ENCODE measurements at places on chromosomes 16 and 17. TPM values are rescaled to one million over a fixed set of nuclear protein-coding genes. Genes with fewer than 3 reads are reported as not detected.

The TPSG1 gene
- not detected for total RNA-seq

DNA sequence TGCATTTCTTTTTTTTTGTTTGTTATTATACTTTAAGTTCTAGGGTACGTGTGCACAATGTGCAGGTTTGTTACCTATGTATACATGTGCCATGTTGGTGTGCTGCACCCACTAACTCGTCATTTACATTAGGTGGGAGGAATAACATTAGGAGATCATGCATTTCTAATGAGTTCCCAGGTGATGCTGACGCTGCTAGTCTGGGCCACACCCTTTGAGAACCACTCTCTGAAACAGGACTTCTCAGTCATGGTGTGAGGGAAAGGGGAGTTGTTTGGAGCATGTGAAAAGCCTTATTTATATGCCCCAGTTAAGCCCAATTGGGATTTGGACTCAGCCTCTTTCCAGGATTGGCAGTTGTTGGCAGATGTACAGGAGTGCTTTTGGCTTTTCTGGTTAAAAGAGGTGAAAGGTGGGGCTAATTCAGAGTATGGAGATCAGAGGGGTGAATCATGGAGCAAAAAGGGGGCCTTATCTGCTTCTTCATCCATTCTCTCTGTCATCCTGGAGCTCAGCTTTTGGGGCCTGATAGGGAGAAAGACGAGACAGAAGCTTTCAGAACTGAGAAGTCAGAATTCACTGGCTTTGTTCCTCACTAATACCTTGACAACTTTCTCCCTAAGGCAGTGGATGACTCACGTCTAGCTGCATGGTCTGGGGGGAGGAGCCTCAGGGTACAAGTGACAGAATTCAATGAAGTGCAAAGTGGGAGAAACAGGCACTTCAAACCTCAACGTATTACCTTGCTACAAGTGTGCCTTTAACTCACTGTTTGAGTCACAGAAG lies 180.0 kb upstream of the CACNG3 start:
- no peak overlapping the region for H3K4me3 ChIP-seq
- DNase-seq = peak; percentile 85
- peaks cover 14% of the 10 kb centered on the region for H3K27me3 ChIP-seq

GRCh38 chr17:72402727-72403210 lies 281.9 kb downstream of the SOX9 start:
- no peaks in the 10 kb centered on the region for H3K36me3 ChIP-seq
- H3K27me3 ChIP-seq = peaks cover 76% of the 10 kb centered on the region
- no peak overlapping the region for H3K27ac ChIP-seq
- no peak for DNase-seq
- H3K4me3 ChIP-seq = no peak overlapping the region

The SLC5A10 gene
- total RNA-seq = 0.29 TPM

The SOST gene
- 0.31 TPM for total RNA-seq

The TERB1 gene
- not detected for total RNA-seq

DNA sequence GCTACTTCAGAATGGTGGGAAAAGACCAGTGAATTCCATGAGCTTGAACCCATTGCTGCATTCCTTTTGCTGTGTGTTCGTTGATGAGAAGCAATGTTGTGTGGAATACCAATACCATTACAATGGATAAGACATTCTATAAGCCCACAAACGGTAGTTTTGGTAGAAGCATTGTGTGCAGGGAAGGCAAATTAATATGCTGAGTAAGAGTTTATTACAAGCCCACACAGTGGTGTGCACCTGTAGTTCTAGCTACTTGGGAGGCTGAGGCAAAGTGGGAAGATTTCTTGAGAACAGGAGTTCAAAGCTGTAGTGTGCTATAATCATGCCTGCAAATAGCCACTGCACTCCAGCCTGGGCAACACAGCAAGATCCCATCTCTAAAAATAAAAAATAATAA lies 19.9 kb upstream of the TENT4B start:
- DNase-seq = no peak
- H3K4me3 ChIP-seq = no peak overlapping the region
- no peaks in the 10 kb centered on the region for H3K27me3 ChIP-seq
- no peaks in the 10 kb centered on the region for H3K36me3 ChIP-seq
- H3K27ac ChIP-seq = no peak overlapping the region
- no peaks in the 10 kb centered on the region for H3K4me1 ChIP-seq

The SYCE1L gene
- total RNA-seq = 4.7 TPM

The CCDC200 gene
- total RNA-seq = not detected

- peaks cover 5% of the 10 kb centered on the region for H3K4me1 ChIP-seq
- H3K4me3 ChIP-seq = peak overlapping the region; percentile 75
- H3K27ac ChIP-seq = no peak overlapping the region
- peak; percentile 85 for DNase-seq
- H3K27me3 ChIP-seq = peaks cover 77% of the 10 kb centered on the region
Measured at GRCh38 chr16:8589057-8589899, 1.0 kb downstream of the TMEM114 start.

The CD7 gene
- 0.59 TPM for total RNA-seq

GRCh38 chr17:20116683-20117309 lies 107.6 kb downstream of the SPECC1 start:
- DNase-seq = peak; percentile 86
- H3K27ac ChIP-seq = no peak overlapping the region
- H3K36me3 ChIP-seq = no peaks in the 10 kb centered on the region
- H3K4me3 ChIP-seq = no peak overlapping the region
- H3K27me3 ChIP-seq = no peaks in the 10 kb centered on the region
- no peaks in the 10 kb centered on the region for H3K4me1 ChIP-seq

The IL21R gene
- not detected for total RNA-seq

- H3K4me1 ChIP-seq = no peaks in the 10 kb centered on the region
- no peak overlapping the region for H3K4me3 ChIP-seq
- H3K36me3 ChIP-seq = peaks cover 23% of the 10 kb centered on the region
- H3K27me3 ChIP-seq = peaks cover 4% of the 10 kb centered on the region
Measured at GRCh38 chr17:44924107-44924544, 8.8 kb upstream of the GFAP start.

- H3K4me3 ChIP-seq = no peak overlapping the region
- H3K4me1 ChIP-seq = no peaks in the 10 kb centered on the region
- H3K27me3 ChIP-seq = no peaks in the 10 kb centered on the region
- no peak overlapping the region for H3K27ac ChIP-seq
Measured at GRCh38 chr17:71869841-71870545, 250.8 kb upstream of the SOX9 start.

The ARL5C gene
- not detected for total RNA-seq

- peaks cover 10% of the 10 kb centered on the region for H3K36me3 ChIP-seq
- peaks cover 26% of the 10 kb centered on the region for H3K4me1 ChIP-seq
- peak overlapping the region; percentile 97 for H3K27ac ChIP-seq
- H3K27me3 ChIP-seq = no peaks in the 10 kb centered on the region
- H3K4me3 ChIP-seq = no peak overlapping the region
- DNase-seq = no peak
Measured at GRCh38 chr17:3531266-3532101, 26.1 kb downstream of the TRPV3 start.

DNA sequence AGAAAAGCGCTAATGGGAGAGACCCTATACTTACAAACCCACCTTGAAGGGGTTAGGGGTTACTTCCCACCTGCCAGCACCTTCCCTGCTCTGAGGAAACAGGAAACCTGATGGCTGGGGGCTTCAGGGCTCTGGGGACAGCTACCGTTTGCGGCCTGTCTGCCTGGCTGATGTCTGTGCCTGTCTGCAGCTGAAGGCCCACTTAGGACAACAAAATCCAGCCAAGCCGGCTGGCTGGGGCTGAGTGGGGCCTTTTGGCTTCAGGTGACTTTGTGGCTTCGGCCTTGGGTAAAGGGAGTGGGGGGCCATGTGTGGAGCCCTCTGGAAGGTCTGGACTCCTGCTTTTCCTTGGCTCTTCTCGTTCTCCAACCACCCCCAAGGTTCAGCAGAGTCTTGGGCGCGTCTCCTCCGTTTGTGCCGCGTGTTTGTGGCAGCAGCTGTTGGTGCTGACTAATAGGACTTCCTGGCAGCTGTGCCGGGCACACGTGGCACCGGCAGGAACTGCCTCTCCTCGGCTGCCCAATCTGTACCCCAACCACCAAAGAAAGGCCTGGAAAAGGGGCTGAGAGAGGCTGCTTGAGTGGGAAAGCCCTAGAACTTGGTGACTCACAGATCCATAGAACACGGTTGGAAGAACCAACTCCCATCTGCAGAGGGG lies 186.7 kb downstream of the MSI2 start:
- no peaks in the 10 kb centered on the region for H3K27me3 ChIP-seq
- peak overlapping the region; percentile 25 for H3K27ac ChIP-seq
- no peak for DNase-seq
- H3K4me1 ChIP-seq = peaks cover 10% of the 10 kb centered on the region

- no peaks in the 10 kb centered on the region for H3K36me3 ChIP-seq
- peaks cover 23% of the 10 kb centered on the region for H3K27me3 ChIP-seq
- no peak overlapping the region for H3K4me3 ChIP-seq
- H3K4me1 ChIP-seq = no peaks in the 10 kb centered on the region
- DNase-seq = no peak
- H3K27ac ChIP-seq = no peak overlapping the region
Measured at GRCh38 chr17:41664172-41664457, 24.6 kb upstream of the EIF1 start.

DNA sequence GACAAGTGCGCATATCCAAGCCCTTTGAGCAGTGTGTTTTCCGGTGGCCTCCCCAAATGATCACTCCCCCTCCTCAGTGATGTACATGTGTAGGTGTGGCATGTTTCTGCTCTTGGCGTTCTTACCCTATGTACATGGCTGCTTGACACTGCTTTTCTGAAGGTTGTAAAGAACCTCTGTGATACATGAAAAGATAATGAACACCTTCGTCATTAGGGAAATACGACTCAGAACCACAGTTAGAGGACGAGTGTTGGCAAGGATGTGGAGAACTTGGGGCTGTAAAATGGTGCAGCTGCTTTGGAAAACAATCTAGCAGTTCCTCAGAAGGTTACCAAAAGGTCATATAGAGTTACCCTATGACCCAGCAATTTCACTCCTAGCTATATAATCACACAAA lies 28.6 kb downstream of the CEP95 start:
- no peak overlapping the region for H3K27ac ChIP-seq
- peaks cover 96% of the 10 kb centered on the region for H3K36me3 ChIP-seq
- DNase-seq = no peak
- H3K27me3 ChIP-seq = no peaks in the 10 kb centered on the region

The SHISA9 gene
- 4.4 TPM for total RNA-seq

- H3K27me3 ChIP-seq = no peaks in the 10 kb centered on the region
- H3K27ac ChIP-seq = no peak overlapping the region
- no peaks in the 10 kb centered on the region for H3K36me3 ChIP-seq
- no peaks in the 10 kb centered on the region for H3K4me1 ChIP-seq
- no peak for DNase-seq
Measured at GRCh38 chr16:51820176-51820575, 669.1 kb upstream of the SALL1 start.

- H3K27ac ChIP-seq = no peak overlapping the region
- no peak for DNase-seq
- no peak overlapping the region for H3K4me3 ChIP-seq
- H3K4me1 ChIP-seq = peaks cover 4% of the 10 kb centered on the region
Measured at GRCh38 chr16:64617836-64618476, 503.9 kb downstream of the CDH11 start.

The GAS2L2 gene
- 0.17 TPM for total RNA-seq

DNA sequence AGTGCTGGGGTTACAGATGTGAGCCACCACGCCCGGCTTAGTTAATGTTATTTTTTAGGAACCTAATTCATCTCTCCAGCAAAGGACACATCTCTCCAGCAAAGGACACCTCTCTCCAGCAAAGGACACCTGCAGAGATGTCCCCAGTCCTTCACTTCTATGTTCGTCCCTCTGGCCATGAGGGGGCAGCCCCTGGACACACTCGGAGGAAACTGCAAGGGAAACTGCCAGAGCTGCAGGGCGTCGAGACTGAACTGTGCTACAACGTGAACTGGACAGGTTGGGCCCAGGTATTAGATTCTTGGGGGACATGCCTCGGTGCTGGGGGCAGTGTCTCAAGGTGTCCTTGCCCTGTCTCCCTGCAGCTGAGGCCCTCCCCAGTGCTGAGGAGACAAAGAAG lies 4.7 kb downstream of the PFAS start:
- peaks cover 38% of the 10 kb centered on the region for H3K36me3 ChIP-seq
- H3K27me3 ChIP-seq = no peaks in the 10 kb centered on the region

DNA sequence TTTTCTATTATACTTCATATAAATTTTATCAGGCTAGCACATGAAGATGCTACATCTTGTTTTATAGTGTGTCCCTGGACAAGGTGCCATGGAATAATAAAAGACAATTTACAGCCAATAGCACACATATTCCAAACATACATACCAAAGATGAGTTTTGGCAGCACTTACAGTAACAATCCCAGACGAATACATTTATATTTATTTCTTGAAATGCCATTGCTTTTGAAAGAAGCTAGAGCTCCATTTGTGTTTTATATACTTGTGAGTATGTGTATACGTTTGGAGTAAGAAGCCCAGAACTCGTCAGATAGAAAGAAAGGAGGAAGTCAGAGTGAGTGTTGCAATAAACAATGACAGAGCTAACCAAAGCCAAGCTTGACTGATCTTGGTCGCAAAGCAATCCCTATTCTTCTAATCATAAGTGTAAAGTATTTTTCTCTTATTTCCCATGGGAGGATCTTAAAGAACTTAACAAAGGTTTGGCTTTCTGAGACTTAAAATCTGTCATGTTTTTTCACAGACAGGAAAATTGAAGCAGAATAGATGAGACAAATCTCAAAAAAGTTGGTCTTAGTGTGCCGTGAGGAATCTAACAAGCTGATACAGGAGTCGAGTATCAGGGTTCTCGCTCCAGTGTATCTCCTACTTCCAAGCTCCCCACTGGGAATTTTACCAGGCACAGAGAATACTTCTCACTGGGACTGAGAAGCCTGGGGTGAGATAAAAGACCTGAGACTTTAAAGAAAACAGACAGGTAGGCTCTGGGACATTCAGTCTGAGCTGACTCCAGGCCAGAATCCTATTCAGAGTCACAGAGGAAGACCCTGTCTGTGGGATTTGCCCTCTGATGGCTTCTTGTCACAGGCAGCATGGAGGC lies 175.4 kb downstream of the AATF start:
- H3K27me3 ChIP-seq = no peaks in the 10 kb centered on the region
- peaks cover 41% of the 10 kb centered on the region for H3K36me3 ChIP-seq
- peak; percentile 69 for DNase-seq
- H3K4me1 ChIP-seq = peaks cover 2% of the 10 kb centered on the region

GRCh38 chr17:34826332-34826731 lies 134.9 kb downstream of the CCT6B start:
- no peaks in the 10 kb centered on the region for H3K27me3 ChIP-seq
- no peak overlapping the region for H3K4me3 ChIP-seq
- H3K4me1 ChIP-seq = peaks cover 8% of the 10 kb centered on the region
- no peaks in the 10 kb centered on the region for H3K36me3 ChIP-seq
- no peak overlapping the region for H3K27ac ChIP-seq

DNA sequence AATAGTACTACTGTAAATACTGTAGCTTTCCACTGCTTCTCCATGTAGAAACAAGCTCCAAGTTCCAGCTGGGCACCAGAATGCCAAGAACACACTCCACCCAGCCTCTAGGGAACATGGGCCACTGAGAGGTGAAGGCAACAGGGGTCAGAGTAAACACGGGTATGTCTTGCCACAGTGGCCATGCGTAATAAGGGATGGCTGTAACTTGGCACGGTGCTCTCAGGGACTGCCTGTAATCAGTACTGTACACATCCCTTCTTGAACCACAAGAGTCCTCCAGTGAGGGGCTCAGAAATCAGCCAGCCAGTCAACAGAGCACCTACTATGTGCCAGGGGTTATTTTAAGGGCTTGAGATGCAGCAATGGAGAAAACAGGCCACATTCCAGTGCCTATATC lies 10.8 kb downstream of the LRRC59 start:
- no peak overlapping the region for H3K27ac ChIP-seq
- peaks cover 99% of the 10 kb centered on the region for H3K36me3 ChIP-seq
- H3K4me3 ChIP-seq = no peak overlapping the region
- DNase-seq = no peak

All from endodermal cell (in vitro differentiated cells).